ENCODE measurements at places on chromosomes 6 and 20.

GRCh38 chr6:125922322-125922860 is 34.2 kb upstream of the HINT3 start:
- no peak for DNase-seq

DNA sequence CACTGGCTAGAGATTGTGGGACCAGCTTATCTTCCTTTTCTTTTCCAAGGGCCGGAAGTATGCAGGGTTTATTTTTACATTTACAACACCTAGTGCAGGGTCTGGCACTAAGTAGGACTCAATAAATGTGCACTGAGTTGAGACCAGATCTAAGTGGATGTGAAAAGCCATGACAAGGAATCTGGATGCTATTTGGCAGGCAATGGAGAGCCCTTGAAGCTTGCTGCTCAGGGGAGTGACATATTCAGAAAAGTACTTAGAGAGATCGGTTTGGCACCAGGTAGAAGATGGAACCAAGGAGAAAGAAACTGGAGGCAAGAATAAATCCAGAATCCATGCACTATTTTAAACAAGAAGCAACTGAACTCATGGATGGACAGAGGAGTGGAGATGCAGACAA is 815.8 kb downstream of the MAFB start:
- DNase-seq: no peak

DNA sequence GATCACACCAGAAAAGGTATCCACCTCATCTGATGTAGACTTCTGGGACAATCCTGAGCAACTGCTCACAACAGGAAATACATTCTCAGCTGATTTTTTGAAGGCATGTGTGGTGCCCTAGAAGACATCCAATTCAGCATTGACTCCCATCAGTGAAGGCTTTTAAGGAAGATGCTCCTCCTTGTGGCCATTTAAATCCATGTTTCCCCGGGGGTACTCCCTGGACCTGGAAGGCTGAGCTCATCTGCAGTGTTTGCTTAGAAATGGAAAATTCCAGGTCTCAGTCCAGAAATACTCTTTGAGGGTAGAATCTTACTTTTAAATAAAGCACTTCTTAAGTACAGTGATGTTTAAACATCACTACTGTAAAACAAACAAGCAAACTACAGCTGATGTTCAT is 195.5 kb upstream of the PDE10A start:
- no peak for DNase-seq

DNA sequence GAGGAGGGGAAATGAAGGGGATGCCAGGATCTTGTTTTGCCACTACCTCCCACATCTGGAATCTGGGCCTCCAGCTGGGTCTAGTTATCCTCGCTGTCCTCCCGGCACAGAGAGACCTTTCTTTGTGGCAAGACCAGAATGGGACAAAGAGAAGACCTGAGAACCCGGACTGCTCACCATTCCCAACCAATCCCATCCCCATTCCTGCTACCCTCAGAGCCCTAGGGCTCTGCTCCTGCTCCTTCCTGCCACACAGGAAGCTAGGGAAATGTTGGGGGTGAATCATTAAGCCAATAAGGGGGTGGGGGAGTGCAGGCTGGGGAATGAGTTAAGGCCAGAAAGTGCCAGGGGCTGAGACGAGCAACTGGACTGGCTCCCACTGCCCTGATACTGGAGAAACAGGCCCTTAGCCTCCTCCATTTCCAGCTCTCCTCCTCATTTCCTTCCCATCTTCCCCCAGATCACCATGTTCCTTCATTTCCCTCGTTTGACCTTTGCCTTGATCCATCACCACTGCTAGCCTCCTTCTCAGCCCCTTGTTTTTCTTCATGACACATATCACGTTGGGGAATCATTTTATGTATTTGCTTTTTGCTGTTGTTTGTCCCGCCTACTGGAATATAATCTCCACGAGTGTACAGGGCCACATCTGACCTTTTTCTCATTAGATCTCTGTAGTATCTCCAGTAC is 4.6 kb upstream of the IER3 start:
- DNase-seq: no peak

GRCh38 chr20:52965819-52966218 is 6.3 kb upstream of the TSHZ2 start:
- DNase-seq: no peak

DNA sequence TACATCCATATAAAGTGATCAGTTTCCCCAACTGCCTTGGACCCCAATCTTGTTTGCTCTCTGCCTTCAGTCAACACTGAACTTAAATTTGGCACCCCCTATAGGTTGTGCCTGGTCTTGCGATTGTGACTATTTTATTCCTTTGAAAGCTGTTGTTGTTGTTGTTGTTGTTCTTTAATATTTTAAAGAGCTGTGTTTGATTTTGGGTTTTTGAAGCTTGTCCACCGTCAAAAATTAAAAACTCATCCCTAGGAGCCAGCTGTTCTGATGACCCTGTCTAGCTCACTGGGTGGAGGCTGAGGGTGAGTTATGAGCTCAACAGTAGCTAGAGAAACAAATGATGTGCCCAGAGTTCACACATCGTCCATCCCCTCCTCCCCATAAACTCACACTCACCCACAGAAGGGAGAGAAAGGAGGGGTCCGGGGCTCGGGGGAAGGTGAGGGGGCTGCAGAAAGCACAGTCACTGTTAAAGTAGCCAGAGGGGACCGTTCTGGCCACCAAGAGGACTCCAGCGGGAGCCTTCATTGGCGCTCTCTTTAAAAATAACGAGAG is 4.0 kb downstream of the SIM1 start:
- no peak for DNase-seq

DNA sequence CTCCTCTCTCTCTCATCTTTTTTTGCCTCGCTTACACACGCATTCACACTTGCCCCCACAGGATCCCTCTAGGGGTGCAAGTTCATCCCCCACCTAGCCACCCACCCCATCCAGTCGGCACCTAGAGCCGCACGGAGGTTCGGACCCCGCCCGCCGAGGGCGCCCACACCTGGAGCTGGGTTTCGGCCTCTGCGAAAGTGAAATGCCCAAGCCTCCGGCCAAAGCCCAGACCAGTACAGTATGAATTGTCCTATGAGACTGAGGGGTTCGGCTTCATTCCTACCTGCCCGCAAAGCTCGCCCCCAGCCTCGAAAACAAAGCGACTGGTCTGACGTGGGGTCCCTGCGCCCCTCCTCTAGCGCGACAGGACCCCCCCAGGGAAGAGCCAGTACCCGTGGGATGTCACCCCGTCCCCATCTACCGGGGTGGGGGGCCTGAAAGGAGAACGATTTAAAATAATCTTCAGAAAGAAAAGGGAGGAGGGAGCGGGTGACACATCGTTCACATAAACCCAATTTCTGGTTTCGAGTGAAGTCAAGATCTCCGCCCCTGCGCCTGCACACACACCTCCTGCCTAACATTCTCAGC is 1.5 kb downstream of the TFAP2A start:
- DNase-seq: no peak

DNA sequence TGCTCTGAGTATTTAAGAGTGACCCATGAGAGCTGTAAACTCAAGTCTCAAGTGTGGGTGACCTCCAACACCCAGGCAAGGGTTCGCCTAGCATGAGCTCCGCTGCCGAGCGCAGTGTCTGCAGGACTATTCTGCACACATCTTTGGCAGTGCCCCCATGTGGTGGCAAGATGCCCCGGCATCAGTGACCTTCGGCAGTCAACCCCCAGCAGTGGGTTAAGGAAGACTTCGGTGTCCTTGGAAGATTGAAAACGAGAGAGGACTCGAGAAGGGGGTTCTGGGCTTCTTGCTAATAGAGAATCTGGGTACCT is 43.1 kb downstream of the RBM38 start:
- DNase-seq: no peak

DNA sequence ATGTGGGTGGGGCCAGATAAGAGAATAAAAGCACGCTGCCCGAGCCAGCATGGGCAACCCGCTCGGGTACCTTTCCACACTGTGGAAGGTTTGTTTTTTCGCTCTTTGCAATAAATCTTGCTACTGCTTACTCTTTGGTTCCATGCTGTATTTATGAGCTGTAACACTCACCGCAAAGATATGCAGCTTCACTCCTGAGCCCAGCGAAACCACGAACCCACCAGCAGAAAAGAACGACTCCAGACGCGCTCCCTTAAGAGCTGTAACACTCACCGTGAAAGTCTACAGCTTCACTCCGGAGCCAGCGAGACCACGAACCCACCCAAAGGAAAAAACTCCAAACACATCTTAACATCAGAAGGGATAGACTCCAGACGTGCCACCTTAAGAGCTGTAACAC is 76.7 kb downstream of the TFAP2A start:
- no peak for DNase-seq

DNA sequence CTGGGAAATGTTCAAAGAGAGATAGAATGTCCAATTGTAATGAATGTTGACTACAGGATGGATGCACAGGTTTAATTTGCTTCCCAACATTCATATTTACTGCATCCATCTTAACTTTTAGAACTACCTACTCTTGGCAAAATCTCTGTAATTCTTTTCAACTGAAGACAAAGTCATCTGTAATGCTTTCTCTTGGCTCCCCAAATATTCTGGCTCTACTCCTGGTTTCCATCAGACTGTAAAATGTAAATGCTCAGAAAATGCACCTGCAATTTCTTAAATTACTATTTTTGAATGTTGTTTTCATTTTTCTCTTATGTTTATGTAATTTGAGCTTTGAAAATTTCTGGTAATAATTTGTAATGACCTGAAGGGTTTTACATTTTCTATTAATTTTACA is 480.8 kb upstream of the IMPG1 start:
- DNase-seq: no peak

- no peak for DNase-seq
These were observed 40.1 kb downstream of the OR2B2 start for GRCh38 chr6:27871924-27872638.

GRCh38 chr6:3808759-3809514 is 40.2 kb upstream of the FAM50B start:
- DNase-seq: no peak

DNA sequence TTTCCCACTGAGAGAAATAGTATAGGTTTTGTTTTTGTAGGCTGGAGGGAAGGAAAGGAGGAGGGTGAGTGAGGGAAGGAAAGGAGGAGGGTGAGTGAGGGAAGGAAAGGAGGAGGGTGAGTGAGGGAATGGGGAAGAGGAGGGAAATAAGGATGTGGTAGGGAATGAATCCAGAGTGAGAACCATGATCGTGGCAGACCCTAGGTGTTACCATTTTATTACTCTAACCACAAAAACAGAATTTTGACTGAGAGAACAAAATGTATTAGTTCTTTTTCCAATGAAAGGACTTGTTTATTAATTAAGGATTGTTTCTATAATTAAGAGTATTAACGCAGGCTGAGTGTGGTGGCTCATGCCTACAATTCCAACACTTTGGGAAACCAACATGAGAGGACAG is 16.4 kb downstream of the SSR1 start:
- no peak for DNase-seq

DNA sequence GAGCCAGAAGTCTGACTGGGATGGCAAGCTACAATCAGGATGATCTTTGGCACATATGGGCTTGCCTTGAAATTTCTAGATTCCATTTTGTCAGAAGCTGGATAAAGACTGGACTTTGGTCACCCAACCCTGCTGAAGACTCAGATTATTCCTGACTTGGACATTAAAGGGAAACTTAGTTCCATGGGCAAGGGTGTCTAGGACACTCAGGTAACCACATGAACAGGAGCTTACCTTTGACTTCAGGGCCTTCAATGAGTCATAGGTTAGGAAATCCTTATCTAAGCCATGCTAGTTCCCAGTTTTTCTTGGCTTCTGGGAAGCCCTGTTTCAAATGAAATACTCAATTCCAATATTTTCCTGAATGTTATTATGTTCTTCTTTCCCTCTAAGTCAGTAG is 28.5 kb upstream of the IFNGR1 start:
- no peak for DNase-seq

DNA sequence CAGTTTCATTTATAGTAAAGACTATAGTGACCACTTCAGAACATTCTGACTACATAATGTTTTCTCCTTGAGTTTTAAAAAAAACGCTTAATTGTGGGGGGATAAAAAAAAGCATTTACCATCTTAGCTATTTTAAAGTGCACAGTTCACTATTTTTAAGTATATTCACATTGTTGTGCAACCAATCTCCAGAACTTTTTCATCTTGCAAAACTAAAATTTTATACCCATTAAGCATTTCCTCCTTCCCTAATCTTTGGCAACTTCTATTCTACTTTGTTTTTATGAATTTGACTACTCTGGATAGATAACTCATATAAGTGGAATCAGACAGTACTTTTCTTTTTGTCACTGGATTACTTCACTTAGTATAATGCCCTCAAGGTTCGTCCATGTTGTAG is 62.3 kb downstream of the FKBP5 start:
- DNase-seq: no peak

- no peak for DNase-seq
These were observed 88.9 kb downstream of the SOBP start for GRCh38 chr6:107578642-107579341.
